ENCODE measurements at places on chromosomes 3 and 15.

- no peak for DNase-seq
Measured at GRCh38 chr3:197371591-197372046, 73.2 kb upstream of the DLG1 start.

DNA sequence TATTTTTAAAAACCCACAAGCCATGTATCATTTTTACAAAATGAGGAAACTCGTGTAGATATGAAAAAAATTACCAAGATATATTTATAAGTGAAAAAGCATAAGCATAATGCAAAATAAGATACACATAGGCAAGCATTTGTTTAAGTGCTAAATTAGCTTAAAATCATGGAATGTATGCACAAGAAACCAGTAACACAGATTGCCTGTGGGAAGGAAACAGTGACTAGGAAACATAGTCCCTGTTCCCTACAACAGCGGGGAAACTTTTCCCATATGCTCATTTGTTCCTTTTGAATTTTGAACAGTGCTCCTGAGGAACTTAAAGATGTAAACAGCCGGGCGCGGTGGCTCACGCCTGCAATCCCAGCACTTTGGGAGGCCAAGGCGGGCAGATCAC, 169.5 kb downstream of the PDE8A start:
- no peak for DNase-seq

GRCh38 chr3:61005591-61005990, 245.7 kb downstream of the FHIT start:
- DNase-seq: no peak

DNA sequence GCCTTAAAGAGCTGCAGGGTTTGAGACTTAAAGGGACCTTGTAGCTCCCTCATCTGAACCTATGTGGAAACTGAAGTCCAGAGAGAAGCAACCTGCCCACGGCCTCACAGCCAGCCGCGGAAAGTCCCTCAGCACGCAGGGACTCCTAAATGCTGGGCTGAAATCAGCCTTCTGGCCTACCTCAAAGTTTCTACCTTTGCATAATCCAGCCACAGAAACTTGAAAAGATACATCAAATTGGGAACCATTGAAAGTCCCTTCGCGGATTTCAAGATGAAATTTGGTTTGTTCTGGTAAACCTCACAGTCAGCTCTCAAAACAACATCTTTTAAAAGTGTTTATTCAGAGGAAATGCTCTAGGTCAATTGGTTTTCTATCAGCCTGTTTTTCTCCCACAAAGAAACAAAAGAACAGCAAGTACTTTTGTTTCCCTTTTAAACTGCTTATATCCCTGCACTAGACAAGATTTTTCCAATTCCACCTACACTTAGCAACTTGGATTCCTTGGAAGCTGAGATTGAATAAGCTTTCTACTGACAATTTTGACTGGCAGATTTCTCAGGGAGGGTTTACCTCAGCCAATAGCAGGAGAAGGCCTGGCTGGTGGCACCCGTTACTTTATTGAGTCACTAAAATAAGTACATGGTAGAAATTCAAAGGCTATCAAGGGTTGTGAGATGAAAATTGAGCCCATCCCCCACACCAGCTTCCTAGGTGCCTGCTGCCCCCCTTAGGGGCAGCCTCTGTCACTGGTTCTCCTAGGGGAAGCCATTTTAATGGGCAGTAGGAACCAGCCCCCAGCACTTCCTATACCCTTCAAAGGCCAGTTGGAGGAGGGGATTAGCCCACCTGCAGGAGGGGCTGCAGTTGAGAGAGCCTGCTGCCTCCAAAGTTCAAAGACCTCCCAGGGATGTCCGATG, 171.2 kb downstream of the ADAMTS17 start:
- DNase-seq: no peak

- DNase-seq: no peak
Measured at GRCh38 chr3:24004171-24004938, 59.3 kb downstream of the NR1D2 start.

- no peak for DNase-seq
Measured at GRCh38 chr3:26099692-26100091, 309.8 kb downstream of the OXSM start.

DNA sequence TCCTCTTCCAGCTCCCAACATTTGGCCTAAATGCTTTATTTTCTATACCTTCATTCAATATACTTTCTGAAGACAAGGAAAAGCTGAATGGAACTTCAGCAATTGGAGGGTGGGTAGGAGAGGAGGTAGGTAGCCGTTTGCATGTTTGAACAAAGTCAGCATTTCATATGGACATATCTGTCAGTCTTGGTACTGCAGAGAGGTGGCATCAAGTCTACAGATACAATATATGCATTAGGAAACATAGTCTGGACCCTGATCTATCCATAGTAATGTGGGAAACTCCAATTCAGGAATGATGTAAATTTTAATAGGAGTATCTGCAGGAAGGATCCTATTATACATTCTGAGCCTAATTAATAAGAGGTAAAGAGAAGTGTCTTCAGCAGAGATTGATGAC, 526.4 kb downstream of the MECOM start:
- DNase-seq: no peak

GRCh38 chr15:43931790-43932435, 105.1 kb downstream of the WDR76 start:
- DNase-seq: no peak

- no peak for DNase-seq
Measured at GRCh38 chr3:42853739-42854302, 21.9 kb downstream of the CYP8B1 start.

- DNase-seq: no peak
Measured at GRCh38 chr15:63601026-63601703, 4.0 kb downstream of the FBXL22 start.
